ENCODE measurements at places on chromosomes 12 and 14.

- no peak for DNase-seq
These were observed 100.5 kb downstream of the SLC38A4 start for GRCh38 chr12:46725332-46725731.

GRCh38 chr12:131192951-131193350 is 239.2 kb downstream of the ADGRD1 start:
- DNase-seq, result no peak

GRCh38 chr14:34983148-34983760 is 462 bp downstream of the SRP54 start:
- no peak for DNase-seq

- no peak for DNase-seq
These were observed 22.7 kb upstream of the PPP2R5C start for GRCh38 chr14:101738703-101739320.

DNA sequence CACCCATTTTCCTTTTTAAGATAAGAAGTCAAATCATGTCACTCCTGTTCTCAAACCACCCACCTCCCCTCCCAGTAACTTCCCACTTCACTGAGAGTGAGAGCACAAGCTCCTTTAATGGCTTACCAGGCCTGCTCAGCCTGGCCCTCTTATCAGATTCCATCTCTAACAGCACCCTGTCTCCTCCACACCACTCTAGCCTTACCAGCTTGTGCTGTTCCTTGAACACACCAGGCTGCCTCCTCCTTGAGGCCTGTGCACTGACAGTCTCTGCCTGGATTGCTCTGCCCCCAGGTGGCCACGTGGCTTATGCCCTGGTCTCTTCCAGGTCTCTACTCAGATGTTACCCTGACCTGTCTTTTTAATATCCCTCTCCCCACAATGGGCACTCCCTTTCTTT is 40.1 kb upstream of the EVL start:
- peak; percentile 17 for DNase-seq
